ENCODE measurements at places on chromosomes 16 and 17.
A peak's percentile ranks its signal among the peaks of the same experiment; 100 is the strongest.

GRCh38 chr17:48804936-48805411 lies 12.1 kb downstream of the TTLL6 start:
- DNase-seq: peak; percentile 83

DNA sequence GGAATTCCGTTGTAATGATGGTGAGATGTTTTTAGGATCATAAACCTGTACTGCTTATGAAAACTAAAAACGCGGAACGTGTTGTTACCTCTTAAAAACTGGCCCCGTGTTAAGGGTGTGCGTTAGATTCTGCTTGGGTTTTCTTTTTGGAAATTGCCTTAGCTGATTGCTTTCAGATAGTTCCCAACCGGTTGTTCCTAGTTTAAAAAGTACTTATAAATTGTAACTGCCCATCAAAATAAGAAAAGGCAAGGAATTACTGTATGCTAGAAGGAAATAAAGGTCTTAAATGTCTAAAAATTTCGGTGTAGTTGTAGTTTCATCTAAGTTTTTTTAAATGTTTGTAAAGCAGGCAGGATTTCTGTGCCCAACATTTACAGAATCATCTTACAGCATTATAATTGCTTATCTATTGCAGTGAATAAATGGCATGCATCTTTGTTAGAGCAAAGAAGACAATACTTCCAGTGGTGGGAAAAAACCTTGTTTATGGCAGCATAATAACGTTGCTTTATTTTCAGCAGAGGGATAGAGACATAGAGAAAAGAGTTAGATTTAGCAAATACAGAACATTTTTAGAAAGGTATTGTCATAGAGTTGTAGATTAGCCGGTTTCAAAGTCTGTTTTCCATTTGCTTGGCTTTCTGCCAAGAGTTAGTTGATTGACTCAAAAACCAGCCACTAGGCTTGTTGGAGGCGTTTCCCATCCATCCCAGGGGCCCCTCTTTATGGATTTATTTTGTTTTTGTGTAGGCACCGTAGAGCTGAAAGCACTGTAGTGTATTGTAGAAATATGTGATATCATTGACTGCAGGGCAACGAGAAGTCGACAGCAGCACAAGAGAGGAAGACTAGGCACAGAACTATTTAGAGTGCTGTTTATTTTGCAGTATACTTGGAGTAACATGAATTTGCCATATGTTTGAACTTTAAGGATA lies 1.7 kb downstream of the PPM1D start:
- DNase-seq: peak; percentile 84

DNA sequence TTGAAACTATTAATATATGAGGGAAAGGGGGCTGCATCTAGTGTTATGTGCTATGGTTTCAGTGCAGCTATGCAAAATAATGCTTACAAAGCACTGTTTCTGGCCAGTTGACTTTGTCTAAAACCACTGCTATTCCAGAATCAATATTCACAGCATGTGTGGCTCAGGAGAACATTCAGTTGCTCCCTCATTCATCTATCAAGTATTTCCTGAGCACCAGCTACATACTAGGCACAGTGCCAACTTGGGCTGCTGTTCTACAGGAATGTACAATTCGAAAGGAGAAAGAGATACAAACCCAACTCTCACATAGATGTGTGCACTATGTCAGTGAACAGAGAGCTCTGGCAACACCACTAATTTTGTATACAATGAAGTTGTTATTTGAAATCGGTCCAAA lies 183.0 kb downstream of the PHKB start:
- no peak for DNase-seq

GRCh38 chr16:1906055-1906845 lies 12.0 kb downstream of the HS3ST6 start:
- no peak for DNase-seq

- DNase-seq: no peak
Measured at GRCh38 chr17:40588552-40588951, 23.3 kb upstream of the CCR7 start.

- DNase-seq: no peak
Measured at GRCh38 chr16:25065899-25066298, 45.6 kb upstream of the LCMT1 start.

GRCh38 chr17:44164476-44164875 lies 6.0 kb upstream of the ASB16 start:
- no peak for DNase-seq

GRCh38 chr17:55607731-55608341 lies 96.6 kb upstream of the SMIM36 start:
- no peak for DNase-seq

- no peak for DNase-seq
Measured at GRCh38 chr16:87149051-87149450, 168.1 kb downstream of the C16orf95 start.

- DNase-seq: no peak
Measured at GRCh38 chr17:52789829-52790228, 631.3 kb upstream of the CA10 start.

All from ACHN (cell line).